Adipocyte (in vitro differentiated cells): ENCODE measurements at places on chromosomes 11 and 22.
A peak's percentile ranks its signal among the peaks of the same experiment; 100 is the strongest.

GRCh38 chr11:43972366-43972765, 29.9 kb downstream of the C11orf96 start:
- DNase-seq, result no peak

GRCh38 chr11:19868871-19869270, 156.2 kb downstream of the NAV2 start:
- no peak for DNase-seq

GRCh38 chr11:126997196-126997595, 3.4 kb downstream of the KIRREL3 start:
- DNase-seq, result peak; percentile 35

- peak; percentile 23 for DNase-seq
These were observed 11.1 kb downstream of the PLAAT3 start for GRCh38 chr11:63603180-63603518.

GRCh38 chr11:70913715-70914231, 338.6 kb downstream of the SHANK2 start:
- no peak for DNase-seq

DNA sequence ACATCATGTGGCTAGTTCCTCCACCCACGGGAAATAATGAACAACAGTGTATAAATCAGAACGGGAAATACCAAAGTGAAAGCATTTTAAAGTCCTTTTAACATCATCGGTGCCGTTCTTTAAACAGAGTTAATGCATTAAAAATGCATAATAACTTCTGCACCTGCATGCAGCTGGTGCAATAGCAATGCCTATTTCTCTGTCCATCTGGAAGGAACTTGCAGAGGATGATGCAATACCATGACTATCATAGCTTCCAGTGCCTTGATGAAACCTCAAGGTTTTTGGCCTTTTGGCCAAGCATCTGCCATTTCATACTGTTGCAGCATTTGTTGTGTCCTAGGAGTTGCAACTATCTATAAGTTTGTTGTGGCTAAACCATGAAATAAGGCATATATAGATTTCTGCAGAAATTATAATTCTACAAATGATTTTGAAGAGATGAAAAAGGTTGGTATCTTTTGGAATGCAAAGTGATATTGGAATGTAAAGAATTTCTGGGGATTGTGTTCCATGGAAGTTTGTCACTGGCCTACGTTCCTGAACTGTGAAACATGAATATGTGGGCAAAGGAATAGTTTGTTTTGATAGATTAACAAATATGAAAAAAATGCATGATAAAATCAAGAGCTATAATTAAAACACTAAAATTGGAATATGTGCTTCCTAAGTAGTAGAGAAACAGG, 9.8 kb upstream of the EIF3F start:
- DNase-seq, result peak; percentile 90

GRCh38 chr11:69598147-69598546, 42.8 kb upstream of the CCND1 start:
- DNase-seq, result no peak

- no peak for DNase-seq
These were observed 12.5 kb upstream of the PDE2A start for GRCh38 chr11:72686639-72687220.

GRCh38 chr11:43923406-43924111, 18.9 kb upstream of the C11orf96 start:
- peak; percentile 59 for DNase-seq

DNA sequence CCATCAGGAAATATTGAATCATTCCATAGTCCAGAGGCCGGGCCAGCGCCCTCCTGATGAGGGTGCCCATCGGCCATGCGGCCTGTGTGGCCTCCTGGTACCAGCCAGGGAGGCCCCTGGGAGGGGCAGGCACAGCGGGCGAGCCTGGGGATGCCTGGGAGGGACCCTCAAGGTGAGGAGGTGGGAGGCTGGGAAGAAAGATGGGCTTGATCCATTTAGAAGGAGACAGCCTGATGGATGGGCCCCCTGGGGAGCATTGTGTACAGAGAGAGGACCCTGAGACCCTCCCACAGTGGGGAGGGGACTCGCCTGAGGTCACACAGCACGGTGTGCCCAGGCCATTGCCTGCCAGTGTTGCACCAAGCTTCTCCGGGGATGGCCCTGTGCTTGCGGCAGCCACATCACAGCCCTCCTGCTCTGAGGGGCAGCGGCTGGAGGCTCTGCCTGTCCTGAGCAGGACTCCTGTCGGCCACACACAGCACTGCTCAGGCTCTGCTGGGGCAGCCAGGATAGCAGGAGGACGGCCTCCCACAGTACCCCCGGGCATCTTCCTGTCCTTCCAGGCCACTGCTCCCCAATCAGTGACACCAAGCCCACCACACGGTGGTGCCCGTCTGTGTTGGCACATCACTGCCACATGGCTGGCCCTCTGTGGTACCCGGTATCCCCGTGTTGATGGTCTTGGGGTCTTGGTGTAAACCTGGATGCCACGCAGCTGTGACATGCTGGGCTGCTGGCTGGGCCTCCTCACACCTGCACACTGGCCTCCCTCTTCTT, 290.0 kb downstream of the TBC1D22A start:
- no peak for DNase-seq

DNA sequence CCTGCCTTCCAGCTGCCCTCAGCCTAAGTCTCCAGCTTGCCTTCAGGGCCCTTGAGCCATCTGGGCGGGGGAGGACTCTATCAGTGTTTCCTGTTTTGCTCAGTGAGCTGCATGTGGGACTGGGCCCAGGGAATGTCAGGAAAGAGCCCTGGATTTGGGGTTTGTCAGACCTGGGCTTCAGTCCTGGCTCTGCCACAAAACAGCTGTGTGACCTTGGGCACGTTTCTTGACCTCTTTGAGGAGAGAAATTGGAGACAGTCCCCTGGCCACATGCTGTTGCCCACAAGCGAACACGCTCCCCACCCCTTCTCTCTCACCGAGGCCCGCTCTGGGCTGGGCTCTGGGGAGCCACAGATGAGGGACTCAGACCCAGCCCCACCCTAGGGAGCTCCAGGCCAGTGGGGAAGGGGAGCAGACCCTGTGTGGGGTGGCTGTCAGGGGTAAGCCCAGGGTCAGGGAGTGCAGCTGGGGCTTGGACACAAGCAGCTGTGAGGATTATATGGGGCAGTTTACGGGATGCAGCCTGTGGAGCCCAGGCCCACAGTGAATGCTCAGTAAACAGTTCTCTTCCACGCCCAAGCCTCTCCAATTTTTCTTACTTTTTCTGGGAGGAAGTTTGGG, 12.3 kb downstream of the MYO7A start:
- DNase-seq, result peak; percentile 25

- no peak for DNase-seq
These were observed 25.5 kb downstream of the NPAT start for GRCh38 chr11:108196901-108197300.

DNA sequence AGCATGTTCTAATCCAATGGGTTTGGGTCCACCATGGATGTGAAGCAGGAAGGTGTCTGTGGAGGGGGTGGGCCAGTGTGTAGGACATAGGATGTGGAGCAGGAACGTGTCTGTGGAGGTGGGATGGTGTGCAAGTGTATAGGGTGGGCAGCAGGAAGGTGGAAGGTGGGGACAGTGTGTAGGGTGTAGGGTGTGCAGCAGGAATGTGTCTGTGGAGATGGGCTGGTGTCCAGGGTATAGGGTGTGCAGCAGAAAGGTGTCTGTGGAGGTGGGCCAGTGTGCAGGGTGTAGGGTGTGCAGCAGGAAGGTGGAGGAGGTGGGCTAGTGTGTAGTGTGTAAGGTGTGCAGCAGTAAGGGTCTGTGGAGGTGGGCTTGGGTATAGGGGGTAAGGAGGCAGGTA, 1068.0 kb downstream of the NTM start:
- DNase-seq, result no peak

DNA sequence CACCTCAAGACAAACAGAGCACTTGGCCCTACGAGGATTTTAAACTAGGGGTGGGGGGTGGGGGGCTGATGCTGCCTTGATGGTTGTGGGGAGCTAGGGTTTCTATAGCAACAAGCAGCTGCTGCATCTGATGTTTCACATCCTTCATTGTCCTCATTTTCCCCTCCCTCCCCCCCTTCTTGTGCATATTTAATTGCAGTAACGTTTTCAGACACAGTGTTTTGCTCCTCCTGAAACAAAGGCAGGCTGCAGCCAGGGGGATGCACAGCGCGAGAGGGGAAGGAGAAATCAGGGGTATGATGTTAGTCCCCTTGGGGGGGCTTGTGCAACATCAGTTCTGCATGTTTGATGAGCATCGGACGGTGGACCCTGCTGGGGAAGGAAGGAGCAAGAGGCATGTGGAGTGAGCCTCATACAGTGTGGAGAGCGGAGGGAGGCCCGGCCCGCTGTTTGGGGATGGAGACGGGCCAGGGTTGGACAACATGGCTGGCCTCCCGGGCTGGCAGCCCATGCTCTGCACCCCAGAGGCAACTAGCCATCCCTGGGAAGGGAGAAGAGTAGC, 208.3 kb downstream of the CEP164 start:
- DNase-seq, result no peak

DNA sequence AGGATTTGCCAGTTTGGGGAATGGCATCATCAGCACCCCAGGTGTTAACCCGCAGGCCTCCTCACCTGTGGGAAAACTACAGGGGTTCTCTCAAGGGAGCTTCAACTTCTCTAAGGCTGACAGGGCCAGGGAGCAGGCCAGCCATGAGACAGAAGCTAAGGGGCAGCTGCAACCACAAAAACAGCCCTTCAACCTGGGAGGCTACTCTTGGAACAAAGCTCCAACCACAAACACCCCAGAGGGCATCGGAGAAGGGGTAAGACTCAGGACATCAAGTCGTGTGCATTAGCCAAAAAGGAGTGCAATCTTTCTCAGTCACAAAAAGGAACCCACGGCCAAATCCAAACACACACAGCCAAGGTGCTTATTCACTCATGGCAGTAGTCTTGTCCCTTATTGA, 103.0 kb downstream of the PLEKHA7 start:
- no peak for DNase-seq

GRCh38 chr11:47216121-47216798, 1.5 kb downstream of the DDB2 start:
- peak; percentile 91 for DNase-seq

- DNase-seq, result no peak
These were observed 180.3 kb upstream of the E2F8 start for GRCh38 chr11:19420868-19421533.

- DNase-seq, result peak; percentile 15
These were observed 10.3 kb upstream of the IGSF9B start for GRCh38 chr11:133966921-133967598.

GRCh38 chr11:61881397-61881796, 9.9 kb downstream of the FADS3 start:
- no peak for DNase-seq

GRCh38 chr11:16993495-16993894, 20.7 kb downstream of the PLEKHA7 start:
- no peak for DNase-seq

DNA sequence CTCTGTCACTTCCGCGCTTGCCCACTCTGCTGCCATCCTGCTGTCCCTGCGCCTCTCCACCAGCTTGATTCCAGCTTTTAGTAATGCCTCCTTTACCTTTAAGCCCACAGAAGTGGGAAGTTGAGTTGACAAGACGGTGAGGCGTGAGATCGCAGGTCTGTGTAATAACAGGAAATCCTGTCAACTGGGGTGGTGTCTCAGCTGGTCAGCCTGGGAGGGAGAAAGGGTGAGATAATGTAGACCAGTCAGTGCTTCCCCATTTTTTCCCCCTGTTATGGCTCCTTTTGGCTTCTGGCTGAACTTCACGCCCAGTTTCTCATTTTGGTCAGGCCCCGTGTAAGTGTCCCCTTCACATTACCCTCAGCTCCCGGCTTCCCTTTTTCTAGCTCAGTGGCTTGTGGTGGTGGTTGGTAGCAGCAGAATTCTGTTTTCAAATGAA, 98.9 kb downstream of the TRAF6 start:
- DNase-seq, result no peak

DNA sequence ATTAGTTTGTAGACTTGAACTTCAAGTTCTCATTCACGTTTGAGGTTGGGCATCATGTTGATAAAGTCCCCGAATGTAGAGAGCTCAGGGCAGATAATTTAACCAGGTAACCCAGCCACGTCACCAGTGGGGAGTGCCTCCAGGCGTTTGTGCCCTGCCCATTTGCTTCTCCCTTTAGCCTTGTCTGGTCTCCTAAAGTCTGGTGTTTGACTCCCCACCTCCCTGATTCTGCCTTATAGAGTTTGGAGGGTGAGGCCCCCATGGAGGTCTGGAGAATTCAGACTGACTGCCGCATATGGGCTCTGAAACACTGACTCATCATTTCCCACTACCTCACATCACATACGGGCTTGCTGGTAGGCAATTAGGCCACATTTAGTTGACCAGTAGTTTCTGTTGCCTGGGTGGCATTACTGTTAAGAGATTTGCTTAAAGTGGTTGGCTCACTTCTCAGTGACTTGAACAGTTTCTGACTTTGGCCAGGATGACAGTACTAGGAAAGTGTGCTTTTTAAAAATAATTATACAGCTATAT, 99.3 kb upstream of the GAL start:
- no peak for DNase-seq

DNA sequence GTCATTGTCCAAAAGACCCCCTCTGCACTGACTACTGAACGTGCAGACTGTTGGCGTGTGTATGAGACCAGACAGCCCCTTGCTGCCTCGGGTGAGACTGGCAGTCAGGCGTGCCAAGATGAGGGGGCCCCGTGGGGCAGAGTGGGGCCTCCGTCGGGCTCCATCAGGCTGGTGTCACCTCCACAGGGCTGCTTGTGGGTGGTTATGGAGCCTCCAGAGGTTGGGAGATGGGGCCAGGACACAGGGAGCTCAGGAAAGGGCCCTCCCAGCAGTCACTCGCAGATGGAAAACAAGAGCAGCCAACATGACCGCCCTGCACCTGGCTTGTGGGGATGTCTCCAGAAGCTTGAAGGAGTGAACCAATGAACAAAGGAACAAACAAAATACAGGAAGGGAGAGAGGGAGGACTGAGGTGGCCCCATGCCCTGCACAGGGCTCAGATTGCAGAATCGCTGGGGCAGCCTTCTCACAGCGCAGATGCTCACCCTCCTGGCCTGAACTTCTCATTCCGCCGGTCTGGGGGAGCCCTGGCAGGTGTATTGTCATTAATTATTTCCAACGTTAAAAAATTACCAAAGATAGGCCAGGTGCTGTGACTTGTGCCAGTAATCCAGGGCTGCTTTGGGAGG, 5.5 kb upstream of the PHLDA2 start:
- DNase-seq, result no peak

DNA sequence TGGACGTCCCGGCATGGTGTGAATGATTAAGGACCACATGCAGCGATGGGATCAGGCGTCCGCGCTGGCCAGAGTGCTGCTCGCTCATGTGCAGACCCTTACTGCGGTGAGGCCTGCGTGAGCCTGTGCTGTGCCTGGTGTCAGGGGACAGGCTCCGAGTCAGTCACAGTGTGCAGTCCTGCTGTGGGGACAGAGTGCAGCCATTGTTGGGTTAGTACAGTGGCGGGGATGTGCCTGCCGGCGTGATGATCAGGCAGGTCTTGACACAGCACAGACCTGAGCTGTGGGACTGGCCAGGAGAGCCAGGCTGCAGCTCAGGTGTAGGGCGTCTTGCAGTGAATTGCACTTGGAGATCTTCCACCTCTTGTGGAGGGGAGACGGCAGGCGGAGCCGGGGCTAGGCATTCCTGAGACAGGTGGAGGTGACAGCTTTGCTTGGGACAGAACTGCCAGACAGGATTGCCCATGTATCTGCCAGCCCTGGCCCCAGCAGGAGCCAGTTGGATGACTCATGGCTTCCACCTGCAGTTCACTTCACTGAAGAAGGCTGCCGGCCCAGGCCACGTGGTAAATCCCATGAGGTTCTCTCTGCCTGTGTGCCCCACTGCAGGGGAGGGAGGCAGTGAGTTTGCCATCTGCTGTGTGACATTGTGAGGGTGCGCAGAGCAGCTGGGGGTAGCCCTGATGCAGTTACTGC, 17.3 kb downstream of the TRMU start:
- no peak for DNase-seq

GRCh38 chr11:95011376-95011775, 13.7 kb upstream of the KDM4E start:
- no peak for DNase-seq
